B cell (primary cell): ENCODE measurements at places on chromosomes 5 and 9.

- H3K27me3 ChIP-seq = no peaks in the 10 kb centered on the region
- no peak overlapping the region for H3K4me3 ChIP-seq
- no peak overlapping the region for H3K27ac ChIP-seq
- H3K4me1 ChIP-seq = no peaks in the 10 kb centered on the region
- no peak for DNase-seq
These were observed 39.3 kb upstream of the MVB12B start for GRCh38 chr9:126287166-126287866.

DNA sequence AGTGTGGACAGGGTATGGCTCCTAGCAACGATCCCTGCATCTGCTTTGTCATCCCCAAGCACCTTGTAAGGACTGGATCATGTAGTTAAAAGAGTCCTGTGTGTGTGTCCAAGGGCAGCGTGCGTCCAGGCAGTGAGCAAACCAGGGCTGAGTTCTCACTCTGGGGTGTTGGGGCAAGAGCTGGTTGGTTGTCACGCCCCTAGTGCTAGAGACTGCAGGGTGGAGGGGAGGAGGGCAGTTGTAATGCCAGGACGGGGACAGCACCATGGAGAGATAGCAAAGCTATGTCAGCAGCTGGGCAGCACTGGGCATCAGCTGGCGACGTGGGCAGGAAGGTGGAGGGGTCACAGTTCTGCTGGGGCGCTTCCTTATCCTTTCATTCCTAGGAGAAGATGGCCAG lies 100.8 kb downstream of the ZNF618 start:
- H3K27me3 ChIP-seq = no peaks in the 10 kb centered on the region
- no peaks in the 10 kb centered on the region for H3K4me1 ChIP-seq
- H3K27ac ChIP-seq = no peak overlapping the region
- no peak overlapping the region for H3K4me3 ChIP-seq

DNA sequence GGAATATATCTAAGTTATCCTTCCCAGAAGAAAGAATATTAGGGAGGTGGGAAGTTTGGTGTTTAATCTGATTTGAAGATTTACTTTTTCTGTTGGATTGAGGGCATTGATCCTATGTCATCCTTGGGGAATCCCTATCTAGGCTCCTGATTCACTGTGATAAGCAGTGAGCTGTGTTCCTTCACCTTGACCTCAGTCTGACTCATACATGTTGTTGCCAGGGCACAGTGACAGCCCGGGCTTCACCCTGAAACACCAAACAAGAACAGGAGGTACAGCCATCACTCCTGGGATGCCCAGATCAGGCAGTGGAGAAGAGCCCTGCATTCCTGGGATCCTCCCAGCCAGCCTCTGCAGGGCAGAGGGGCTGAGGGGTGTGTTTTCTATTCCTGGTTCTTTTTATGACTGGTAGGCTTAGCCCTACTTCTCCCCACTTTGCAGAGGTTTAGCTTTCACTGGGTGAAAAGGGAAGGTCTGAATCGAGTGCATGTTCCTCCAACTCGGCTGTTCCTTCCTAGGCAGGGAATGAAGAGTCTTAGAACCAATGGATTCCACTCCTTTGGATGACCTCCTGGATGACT lies 3.1 kb upstream of the FAM53C start:
- H3K36me3 ChIP-seq = no peaks in the 10 kb centered on the region
- no peak for DNase-seq

- no peak for DNase-seq
- no peaks in the 10 kb centered on the region for H3K27me3 ChIP-seq
- H3K4me1 ChIP-seq = no peaks in the 10 kb centered on the region
- no peaks in the 10 kb centered on the region for H3K36me3 ChIP-seq
These were observed 9.9 kb downstream of the TEK start for GRCh38 chr9:27118916-27119315.

DNA sequence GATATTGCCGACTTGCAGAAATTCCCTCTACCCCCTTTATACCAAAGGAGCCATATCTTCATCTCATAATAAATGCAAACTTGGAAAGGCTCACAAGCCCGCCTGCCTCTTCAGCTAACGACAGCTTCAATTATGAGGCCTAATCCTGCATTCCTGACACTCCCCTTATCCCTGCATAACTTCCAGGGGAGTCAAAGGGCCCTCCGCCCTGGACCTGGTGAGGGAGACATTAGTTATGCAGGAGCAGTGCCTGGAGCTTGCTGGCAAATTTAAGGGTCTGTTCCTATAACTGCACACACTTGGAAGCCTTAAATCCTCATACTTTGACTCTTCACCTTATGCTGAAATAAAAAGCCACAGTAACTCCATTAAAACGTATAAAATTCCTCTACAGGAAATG lies 617.9 kb downstream of the BNC2 start:
- H3K4me1 ChIP-seq = no peaks in the 10 kb centered on the region
- no peak overlapping the region for H3K27ac ChIP-seq
- no peaks in the 10 kb centered on the region for H3K36me3 ChIP-seq
- H3K4me3 ChIP-seq = no peak overlapping the region
- no peak for DNase-seq

DNA sequence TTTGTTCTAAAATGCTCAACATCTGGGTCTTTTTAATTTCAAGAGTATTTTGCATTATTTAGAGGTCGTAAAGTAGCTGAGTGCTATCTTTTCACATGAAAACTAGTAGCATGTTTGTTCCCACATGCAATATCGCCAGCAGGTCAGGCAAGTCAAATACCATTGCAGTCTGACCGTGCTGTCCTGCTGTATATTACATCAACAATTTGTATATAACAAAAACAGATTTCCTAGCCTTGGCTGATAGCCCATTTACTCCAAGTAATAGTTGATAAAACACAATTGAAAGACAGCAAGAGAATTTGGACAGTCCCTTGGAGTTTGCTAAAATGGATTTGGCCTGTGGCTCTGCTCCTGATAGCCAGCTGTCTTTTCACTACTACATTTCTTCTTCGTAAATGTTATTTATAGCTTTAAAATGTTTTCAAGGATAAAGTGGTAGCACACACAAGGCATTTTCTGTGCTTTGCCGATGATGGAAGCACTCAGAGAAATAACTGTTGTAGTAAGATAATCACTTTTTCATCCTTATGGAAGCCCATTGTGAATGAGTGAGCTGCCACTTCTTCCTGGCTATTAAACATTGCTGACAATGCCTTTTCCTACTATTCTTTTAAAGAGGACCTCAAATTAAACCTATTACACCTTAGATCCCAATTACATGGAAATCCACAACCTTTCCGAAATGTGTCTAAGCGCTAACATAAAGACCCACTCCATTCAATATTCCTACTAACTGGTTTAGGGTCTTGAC lies 992.1 kb downstream of the MAT2B start:
- H3K27me3 ChIP-seq = no peaks in the 10 kb centered on the region
- H3K36me3 ChIP-seq = no peaks in the 10 kb centered on the region
- H3K4me1 ChIP-seq = no peaks in the 10 kb centered on the region
- no peak overlapping the region for H3K4me3 ChIP-seq

- peaks cover 12% of the 10 kb centered on the region for H3K4me1 ChIP-seq
- no peak overlapping the region for H3K27ac ChIP-seq
- H3K27me3 ChIP-seq = no peaks in the 10 kb centered on the region
- H3K36me3 ChIP-seq = no peaks in the 10 kb centered on the region
- no peak overlapping the region for H3K4me3 ChIP-seq
These were observed 180.9 kb downstream of the MED10 start for GRCh38 chr5:6197427-6197826.

- no peaks in the 10 kb centered on the region for H3K36me3 ChIP-seq
- H3K4me1 ChIP-seq = no peaks in the 10 kb centered on the region
- H3K27me3 ChIP-seq = no peaks in the 10 kb centered on the region
- H3K27ac ChIP-seq = no peak overlapping the region
These were observed 12.3 kb upstream of the QRFP start for GRCh38 chr9:130908878-130909355.

DNA sequence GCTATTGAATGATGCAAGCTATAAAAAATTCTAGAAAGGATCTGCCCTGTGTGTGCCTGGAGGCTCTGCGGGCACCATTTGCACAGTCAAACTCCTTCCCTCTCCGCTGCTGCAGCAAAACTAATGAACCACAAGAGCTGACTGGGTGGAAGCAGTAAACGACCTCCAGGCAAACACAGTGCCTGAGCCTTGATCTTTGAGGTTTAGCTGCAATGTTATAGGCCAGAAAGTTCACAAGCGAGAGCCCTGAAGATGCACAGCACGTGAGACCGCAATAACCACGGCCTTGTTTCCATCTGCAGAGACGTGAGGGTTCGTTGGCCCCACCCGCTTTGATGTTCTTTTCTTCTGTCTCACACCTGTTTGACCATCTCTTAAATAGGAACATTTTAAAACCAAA lies 69.2 kb upstream of the S1PR3 start:
- DNase-seq = peak; percentile 76
- H3K27ac ChIP-seq = no peak overlapping the region
- H3K4me3 ChIP-seq = no peak overlapping the region
- no peaks in the 10 kb centered on the region for H3K27me3 ChIP-seq

DNA sequence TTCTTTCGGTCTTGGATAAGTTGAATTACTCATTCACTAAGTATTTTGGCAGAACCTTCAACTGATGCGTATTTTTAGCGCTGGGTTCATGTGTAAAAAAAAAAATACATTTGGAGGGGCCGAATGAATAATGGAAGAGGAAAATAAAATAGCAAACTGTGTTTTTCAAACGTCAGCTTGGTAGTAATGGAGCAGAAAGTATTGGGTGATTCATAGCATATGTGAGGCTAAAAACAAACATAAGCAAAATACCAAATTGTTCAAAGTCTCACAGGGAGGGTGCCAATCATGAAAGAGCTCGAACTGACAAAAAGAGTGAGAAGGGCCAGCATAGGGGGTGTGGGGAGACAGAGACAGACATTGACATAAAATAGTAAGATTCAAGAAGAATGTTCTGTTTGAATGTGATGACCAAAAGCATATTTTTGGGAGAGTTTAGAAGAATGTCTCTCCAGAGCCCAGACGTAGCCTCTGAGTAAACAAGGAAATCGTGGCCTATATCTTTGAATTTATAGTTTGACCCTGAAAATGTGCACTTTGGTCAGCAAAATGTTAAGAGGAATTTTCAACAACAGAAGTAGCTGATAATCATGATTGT lies 174.9 kb upstream of the HMHB1 start:
- H3K4me3 ChIP-seq = no peak overlapping the region
- no peak overlapping the region for H3K27ac ChIP-seq
- no peaks in the 10 kb centered on the region for H3K27me3 ChIP-seq
- no peak for DNase-seq

DNA sequence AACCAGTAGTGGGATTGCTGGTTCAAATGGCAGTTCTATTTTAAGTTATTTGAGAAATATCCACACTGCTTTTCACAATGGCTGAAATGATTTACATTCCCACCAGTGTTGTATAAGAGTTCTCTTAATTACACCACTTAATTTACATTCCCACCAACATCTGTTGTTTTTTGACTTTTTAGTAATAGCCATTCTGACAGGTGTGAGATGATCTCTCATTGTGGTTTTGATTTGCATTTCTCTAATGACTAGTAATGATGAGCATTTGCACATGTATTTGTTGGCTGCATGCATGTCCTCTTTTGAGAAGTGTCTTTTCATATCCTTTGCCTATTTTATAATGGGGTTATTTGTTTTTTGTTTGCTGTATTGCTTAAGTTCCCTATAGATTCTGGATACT lies 688.3 kb downstream of the PRR16 start:
- H3K36me3 ChIP-seq = no peaks in the 10 kb centered on the region
- H3K4me1 ChIP-seq = no peaks in the 10 kb centered on the region
- H3K27me3 ChIP-seq = no peaks in the 10 kb centered on the region
- no peak overlapping the region for H3K4me3 ChIP-seq

GRCh38 chr5:176651472-176651980 lies 4.2 kb downstream of the TSPAN17 start:
- H3K27ac ChIP-seq = no peak overlapping the region
- peaks cover 37% of the 10 kb centered on the region for H3K4me1 ChIP-seq
- H3K36me3 ChIP-seq = peaks cover 10% of the 10 kb centered on the region
- no peak for DNase-seq
- H3K27me3 ChIP-seq = no peaks in the 10 kb centered on the region
- H3K4me3 ChIP-seq = no peak overlapping the region

- H3K27ac ChIP-seq = no peak overlapping the region
- H3K36me3 ChIP-seq = no peaks in the 10 kb centered on the region
- peaks cover 15% of the 10 kb centered on the region for H3K27me3 ChIP-seq
These were observed 4.0 kb upstream of the FCHO2 start for GRCh38 chr5:72951671-72952468.
